ENCODE measurements at places on chromosomes 3 and 15. TPM values are rescaled to one million over a fixed set of nuclear protein-coding genes. Genes with fewer than 3 reads are reported as not detected.

ARNT2 gene
- 39.4 TPM for total RNA-seq

PRTG gene
- 16.4 TPM for total RNA-seq

CLPX gene
- total RNA-seq, result 46.2 TPM

ROBO1 gene
- total RNA-seq, result 50.9 TPM

ROPN1B gene
- total RNA-seq, result 41.5 TPM

CAND2 gene
- total RNA-seq, result 0.35 TPM

ANKRD63 gene
- 0.29 TPM for total RNA-seq

TPRG1 gene
- total RNA-seq, result 0.45 TPM

DUOXA2 gene
- not detected for total RNA-seq

ERC2 gene
- 0.96 TPM for total RNA-seq

CLDND1 gene
- 82.6 TPM for total RNA-seq

TRPM7 gene
- 65.8 TPM for total RNA-seq

CNTN3 gene
- 0.37 TPM for total RNA-seq

GPR15 gene
- total RNA-seq, result not detected

Data from SK-MEL-5 (cell line).